ENCODE measurements at places on chromosomes 1 and 21.

GRCh38 chr1:154759196-154759595 lies 110.9 kb downstream of the KCNN3 start:
- DNase-seq = no peak

GRCh38 chr21:33022828-33023573 lies 2.7 kb upstream of the OLIG2 start:
- DNase-seq = peak; percentile 29

DNA sequence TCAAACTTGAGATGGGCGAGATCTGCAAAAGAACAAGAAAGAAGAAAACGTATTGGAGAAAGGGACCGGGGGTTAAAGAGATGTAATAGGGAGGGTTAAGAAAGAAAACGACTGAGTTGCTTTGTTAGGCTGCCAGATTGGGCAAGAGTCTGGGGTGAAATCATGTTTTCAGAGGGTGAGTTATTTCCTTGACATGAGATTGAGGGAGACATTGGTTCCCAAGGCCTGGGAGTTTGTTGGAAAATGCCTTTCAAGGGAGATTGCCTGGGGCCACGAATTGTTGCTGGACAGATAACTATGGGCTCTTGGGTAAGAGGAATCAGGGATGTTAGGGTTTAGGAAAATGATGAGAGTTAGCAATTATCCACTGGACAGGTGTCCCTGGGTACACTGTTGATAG lies 776 bp upstream of the CADM3 start:
- DNase-seq = no peak

DNA sequence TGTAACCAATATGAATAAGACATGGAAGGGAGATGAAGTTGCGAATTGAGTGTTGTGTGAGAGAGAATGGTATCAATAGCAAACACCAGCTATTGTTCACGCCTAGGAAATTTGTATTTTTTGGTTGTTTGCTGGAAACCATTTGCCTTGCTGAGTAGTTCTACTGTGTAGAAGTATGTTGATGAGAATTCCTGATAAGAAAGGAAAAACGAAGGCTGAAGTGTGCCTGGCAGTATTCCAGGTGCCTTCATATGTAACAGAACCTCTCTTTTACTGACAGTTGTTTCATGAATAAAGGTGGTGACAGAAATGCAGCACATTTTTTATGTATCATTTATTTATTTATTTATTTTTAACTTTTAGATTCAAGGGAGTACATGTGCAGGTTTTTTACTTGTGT lies 79.5 kb downstream of the SDCCAG8 start:
- DNase-seq = no peak

DNA sequence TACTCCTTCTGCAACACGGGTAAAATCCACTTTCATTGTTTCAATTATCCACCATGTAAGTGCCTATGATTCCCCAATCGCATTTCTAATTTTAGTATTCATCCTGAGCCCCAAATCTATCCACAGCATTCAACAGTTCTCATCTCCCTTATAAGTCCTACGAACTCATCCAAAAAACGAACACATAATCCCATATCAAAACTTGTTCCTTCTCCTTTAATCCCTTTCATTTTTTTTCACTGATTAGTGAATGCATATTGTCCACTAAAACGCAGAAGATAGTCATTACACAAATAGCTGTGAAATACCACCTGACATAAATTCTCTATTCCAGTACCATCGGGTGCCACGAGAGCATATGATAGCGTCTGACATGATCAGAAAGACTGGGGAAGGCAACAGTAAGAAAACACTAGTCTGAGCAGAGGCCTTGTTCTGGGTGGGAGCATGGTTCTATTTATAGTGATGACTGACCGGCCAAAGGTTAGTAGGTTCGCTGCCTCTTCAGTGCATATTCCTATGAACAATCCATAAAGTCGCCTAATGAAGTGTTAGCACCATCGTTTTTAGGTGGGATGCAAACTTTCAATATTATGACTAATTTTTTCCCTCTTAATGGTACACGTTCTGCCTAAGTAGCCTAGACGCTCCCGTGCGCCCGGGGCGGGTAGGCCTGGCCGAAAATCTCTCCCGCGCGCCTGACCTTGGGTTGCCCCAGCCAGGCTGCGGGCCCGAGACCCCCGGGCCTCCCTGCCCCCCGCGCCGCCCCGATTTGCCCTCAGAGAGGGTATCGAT lies 648 bp downstream of the ATP5PF start:
- DNase-seq = peak; percentile 67

- no peak for DNase-seq
These were observed at the start of gene DENND2C for GRCh38 chr1:114669562-114670082. Gene DENND2C, minus strand, starts transcription at chr1:114670049. Its CDS starts 44,065 bp downstream, at chr1:114625984.

DNA sequence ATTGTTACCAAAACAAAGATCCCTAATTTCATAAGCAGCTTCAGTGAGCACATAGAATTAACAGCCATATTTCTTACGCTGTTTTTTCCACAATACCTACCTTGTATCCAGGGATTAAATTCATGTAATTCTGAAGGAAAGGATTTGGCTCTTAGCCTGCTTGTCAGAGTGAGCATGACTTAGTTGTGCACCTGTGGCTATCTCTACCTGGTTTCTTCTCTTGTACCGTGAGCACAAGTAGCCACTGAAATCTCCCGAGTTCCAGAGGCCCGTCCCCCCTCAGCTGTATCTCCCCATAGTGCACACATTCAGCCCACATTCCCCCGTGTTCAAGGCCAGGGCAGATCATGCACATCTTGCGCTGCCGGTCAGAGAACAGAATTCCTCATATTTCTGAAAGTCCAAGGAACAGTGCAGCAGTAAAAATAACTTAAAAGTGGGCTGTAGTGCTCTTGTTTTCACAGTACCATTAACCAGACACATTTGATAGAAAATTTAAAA lies 2.3 kb downstream of the TENT5C start:
- DNase-seq = no peak

- DNase-seq = no peak
These were observed 301.5 kb downstream of the RRAGC start for GRCh38 chr1:38558055-38558454.

All from inflammatory macrophage (primary cell).